Muscle of arm (tissue), 14 donors: ENCODE measurements at places on chromosomes 3 and 15.

- peak; percentile 54 for DNase-seq
Measured at GRCh38 chr15:93179072-93179471, 90.1 kb upstream of the RGMA start.

GRCh38 chr15:87045746-87046145, 966.1 kb downstream of the AGBL1 start:
- DNase-seq = no peak

DNA sequence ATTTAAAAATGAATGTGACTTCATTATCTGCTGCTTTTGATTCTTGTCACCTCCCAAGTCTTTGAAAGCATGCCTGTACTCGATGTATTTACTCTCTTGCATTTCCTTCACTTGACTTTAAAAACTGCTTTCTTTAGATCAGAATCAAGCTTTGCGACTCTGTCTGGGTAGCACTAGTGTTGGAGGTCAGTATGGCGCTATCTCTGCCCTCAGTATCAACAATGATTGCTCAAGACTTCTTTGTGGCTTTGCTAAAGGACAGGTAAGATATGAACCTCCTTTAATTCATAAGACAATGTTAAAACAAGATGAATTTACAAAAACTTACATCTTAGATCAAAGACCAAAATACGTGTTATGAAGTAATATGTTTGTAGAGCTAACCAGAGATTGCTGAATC, 37.0 kb downstream of the VPS8 start:
- DNase-seq = no peak

DNA sequence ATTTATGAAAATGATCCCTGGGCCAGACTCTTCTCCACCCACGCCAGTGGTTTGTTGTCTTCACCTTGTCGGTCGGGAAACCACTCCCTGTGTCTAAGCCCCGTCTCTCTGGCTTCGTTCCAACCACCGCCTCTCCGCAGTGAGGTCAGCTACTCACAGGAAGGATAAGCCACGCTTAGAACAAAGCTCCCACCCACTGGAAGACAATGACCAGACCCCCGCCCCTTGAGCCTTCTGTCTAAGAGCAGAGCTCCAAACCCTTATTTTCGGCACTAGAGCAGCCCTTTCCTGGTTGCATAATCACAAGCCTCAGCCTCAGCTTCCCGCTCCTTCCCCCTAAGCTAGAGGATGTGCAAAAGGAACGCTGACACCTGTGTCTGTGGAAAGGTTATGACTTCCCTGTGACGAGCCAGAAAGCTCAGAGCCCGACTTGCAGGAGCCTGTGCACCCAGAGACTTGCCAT, 114.9 kb upstream of the MEF2A start:
- DNase-seq = no peak

- no peak for DNase-seq
Measured at GRCh38 chr3:58652624-58653023, 13.9 kb downstream of the FAM3D start.

- no peak for DNase-seq
Measured at GRCh38 chr3:190003068-190003467, 117.6 kb downstream of the P3H2 start.

DNA sequence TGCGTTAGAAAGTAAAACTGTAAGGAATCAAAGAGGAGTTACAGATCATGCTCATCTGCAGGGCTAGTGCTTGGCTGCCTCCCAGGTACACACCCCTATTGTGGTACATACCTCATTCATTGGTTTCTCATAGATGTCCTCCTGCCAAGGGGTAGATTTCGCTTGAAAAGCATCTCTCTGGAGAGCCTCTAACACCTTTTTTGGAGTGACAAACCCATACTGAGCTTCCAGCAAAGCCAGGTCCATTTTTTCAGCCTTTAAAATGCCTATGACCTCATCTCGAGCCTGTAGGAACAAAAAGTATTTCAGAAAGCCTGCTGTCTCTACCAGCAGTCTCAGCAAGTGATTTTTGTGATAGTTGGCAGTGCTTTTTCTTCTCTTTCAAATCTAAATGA, 112.1 kb downstream of the CMSS1 start:
- peak; percentile 86 for DNase-seq

GRCh38 chr15:26934848-26935247, 36.1 kb upstream of the GABRG3 start:
- no peak for DNase-seq

- DNase-seq = no peak
Measured at GRCh38 chr15:101252836-101253235, 988 bp upstream of the CHSY1 start.

- DNase-seq = no peak
Measured at GRCh38 chr15:85607141-85607806, 187.5 kb downstream of the KLHL25 start.

GRCh38 chr3:69749461-69749860, 10.2 kb downstream of the MITF start:
- DNase-seq = no peak

DNA sequence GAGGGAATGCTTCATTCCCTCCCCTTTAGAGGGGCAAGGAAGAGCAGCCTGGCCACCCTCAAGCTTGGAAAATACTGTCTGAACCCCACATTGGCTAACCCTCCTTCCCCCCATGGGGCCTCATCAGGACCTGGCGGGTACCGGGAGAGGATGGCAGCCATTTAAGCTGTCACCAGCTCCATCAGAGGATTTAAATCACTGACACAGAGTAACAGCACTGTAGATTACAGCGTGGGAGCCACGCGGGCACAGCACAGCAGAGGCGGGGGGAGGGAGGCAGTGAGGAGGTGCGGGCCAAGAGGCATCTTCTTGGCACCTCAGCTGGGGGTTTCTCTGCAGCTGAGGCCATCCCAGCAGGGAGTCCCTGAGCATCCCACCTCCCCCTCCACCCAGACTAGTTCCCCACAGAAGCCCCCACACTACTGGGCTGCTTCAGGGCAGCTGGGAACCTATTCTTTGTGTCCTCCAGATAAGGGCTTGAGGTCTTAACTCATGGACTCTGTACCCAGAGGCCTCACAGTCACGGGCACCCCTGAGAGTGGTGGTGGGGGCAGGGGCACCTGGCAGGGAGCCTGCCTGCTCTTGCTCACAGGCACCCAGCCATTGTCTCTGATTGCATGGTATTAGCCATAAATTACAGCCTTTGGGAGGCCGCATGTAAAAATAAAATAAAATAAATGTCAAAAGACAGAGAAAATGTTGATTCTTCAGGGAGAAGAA, 21.9 kb upstream of the CACNA2D2 start:
- DNase-seq = no peak

DNA sequence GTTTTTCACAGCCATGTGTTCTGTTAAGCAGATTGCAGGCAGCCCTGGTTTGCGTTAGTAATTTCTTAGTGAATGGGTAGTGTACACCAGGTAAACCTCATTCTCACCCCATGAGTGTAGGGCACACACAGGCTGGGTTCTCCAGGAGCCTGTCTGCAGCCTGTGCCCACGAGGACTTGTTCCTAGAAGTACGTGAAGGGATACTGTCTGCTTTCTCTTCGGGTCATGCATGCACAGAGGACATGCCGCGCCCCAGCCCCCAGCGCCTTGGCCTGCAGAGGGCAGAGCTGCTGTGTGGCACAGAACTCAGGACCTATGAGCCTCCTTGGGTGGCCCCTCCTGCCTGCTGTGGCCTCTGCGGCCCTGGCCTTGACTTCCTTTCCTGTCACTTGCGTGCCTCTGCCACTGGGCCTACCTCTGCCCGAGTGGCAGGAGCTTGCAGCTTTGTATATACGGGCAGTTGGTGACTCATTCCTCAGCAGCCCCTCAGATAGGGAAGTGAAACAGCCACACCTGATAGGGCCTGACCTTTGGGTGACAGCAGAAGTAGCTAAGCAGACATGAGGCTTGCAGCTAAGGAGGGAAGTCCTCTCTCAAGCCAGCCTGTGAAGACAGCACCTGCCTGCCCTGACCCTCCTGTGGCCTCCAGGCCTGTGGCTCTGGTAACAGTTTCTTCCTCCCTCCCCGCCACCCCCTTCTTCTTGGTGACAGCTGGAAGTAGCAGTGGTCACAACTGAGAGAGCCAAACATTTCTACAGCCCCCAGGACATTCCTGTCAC, 19.5 kb downstream of the PPCDC start:
- DNase-seq = no peak

GRCh38 chr3:10279384-10280176, 13.2 kb downstream of the GHRL start:
- DNase-seq = no peak

- no peak for DNase-seq
Measured at GRCh38 chr15:46280762-46281542, 646.1 kb downstream of the SQOR start.

- no peak for DNase-seq
Measured at GRCh38 chr3:87797872-87798566, 260.8 kb downstream of the CGGBP1 start.

GRCh38 chr3:52568069-52568468, 31.7 kb downstream of the UQCC5 start:
- DNase-seq = no peak

GRCh38 chr3:13896473-13897154, 16.7 kb upstream of the WNT7A start:
- peak; percentile 63 for DNase-seq

GRCh38 chr3:74121761-74122160, 492.7 kb downstream of the CNTN3 start:
- no peak for DNase-seq

DNA sequence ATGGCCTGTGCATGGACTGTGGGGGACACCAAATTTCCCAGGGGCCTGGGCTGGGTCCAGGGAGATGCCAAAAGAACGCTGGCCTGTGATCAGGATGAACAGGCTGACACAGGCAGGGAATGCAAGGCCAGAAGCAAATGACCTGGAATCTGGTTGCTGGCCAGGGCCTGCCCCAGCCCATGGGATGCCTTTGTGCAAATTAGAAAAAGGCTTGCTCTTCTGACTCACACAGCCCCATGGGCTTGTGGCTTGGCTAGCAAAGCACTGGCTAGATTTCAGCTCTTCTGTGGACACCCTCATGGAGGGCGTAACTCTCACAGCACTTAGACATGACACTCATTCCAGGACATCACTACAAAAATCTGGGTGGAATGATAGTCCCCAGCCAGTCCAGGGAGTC, 356.0 kb downstream of the SHQ1 start:
- DNase-seq = no peak

DNA sequence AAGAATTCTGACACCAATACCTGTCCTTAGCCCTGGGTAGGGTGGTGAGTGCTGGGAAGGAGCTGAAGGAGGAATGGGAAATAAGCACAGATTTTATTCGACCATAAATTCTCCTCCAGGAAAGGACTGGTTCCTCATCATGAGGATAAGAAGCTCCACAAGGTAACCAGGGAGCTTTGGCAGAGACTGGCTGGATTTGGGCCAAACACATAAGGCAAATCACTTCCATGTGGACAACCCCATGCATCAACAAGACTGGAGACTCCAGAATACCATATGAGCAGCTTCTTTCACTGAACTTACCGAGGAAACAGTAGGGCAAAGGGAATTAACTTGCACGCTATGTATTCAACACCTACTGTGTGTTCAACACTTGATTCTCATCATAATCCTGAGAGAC, 312.5 kb downstream of the NTRK3 start:
- DNase-seq = peak; percentile 52

- no peak for DNase-seq
Measured at GRCh38 chr3:113013593-113013992, 22.8 kb downstream of the GTPBP8 start.

DNA sequence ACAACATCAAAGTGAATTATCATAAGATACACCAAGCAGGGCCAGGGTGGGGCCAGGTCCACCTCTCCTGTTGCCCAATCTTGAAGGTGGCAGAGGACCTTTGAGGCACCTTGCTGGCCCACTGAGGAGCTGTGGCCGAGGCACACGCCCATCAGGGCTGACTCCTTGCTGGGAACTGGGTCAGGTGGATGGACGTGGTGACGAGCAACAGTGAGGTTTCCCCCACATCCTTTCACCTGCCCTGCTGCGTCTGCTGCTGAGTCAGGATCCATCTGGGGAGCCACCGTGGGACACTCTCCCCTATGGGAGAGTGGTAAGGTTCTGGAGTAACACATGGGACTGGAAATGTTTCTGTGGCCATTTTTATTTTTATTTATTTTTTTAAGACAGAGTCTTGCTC, 17.3 kb upstream of the FURIN start:
- DNase-seq = no peak

- DNase-seq = no peak
Measured at GRCh38 chr3:123080864-123081562, 14.2 kb downstream of the PDIA5 start.

DNA sequence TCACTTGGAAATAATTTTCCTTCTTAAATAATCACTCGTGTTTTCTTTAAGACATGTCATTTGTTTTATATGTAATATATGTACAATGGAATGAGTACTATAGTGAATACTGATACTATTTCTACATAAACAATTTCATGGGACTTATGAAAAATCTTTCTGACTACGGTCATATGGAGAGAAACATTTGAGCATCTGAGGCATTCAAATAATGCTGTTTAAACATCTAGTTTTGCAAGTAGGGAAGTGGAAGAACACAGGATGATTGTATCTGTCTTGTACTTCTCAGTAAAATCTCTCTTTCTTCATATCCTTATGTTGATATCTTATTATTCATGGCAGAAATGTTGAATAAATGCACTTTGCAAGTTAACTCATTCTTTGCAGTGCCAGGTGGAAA, 599.5 kb upstream of the KCNMB2 start:
- no peak for DNase-seq

DNA sequence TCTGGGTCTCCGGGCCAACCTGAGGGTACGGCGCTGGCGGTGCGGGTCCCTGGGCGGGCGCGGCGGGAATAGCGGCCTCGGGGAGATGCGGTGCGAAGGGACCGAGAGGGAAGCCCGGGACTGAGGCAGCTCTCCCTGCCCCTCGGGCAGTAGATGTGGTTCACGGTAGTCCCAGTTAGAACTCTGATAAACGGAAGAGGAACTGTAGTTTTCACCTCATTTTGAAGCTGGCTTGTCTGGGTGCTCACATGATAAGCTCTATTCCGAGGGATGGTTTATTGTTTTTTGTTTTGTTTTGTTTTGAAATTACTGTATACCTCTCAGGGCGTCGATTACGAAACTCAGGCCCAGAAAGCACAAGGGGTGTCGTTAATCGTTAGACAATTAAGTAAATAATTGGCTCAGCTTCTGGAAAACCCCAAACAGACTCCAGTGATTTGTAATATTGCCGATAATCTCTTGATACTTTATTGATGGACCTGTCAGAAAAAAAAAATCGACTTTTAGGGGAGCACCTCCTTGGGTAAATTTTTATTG, 413 bp downstream of the NUSAP1 start:
- DNase-seq = no peak

- DNase-seq = no peak
Measured at GRCh38 chr3:154515921-154516320, 85.9 kb upstream of the GPR149 start.

- no peak for DNase-seq
Measured at GRCh38 chr3:25479727-25480010, 51.6 kb downstream of the RARB start.
